ENCODE measurements at places on chromosomes 7 and 10. TPM values are rescaled to one million over a fixed set of nuclear protein-coding genes. Genes with fewer than 3 reads are reported as not detected.

GRCh38 chr7:150453181-150453580, 2.8 kb downstream of the GIMAP8 start:
- H3K4me3 ChIP-seq: no peak overlapping the region
- no peak for DNase-seq
- peaks cover 6% of the 10 kb centered on the region for H3K27me3 ChIP-seq

GRCh38 chr10:79939969-79940368, 8.9 kb downstream of the SFTPD start:
- peaks cover 6% of the 10 kb centered on the region for H3K27me3 ChIP-seq
- H3K4me3 ChIP-seq: no peak overlapping the region
- DNase-seq: no peak
- no peaks in the 10 kb centered on the region for H3K36me3 ChIP-seq
- no peak overlapping the region for H3K27ac ChIP-seq

GRCh38 chr7:116692401-116693308, 20.7 kb downstream of the MET start:
- H3K27ac ChIP-seq: peak overlapping the region; percentile 64
- no peak for DNase-seq
- H3K4me3 ChIP-seq: peak overlapping the region; percentile 8
- no peaks in the 10 kb centered on the region for H3K27me3 ChIP-seq
- peaks cover 33% of the 10 kb centered on the region for H3K36me3 ChIP-seq
- peaks cover 61% of the 10 kb centered on the region for H3K4me1 ChIP-seq

DNA sequence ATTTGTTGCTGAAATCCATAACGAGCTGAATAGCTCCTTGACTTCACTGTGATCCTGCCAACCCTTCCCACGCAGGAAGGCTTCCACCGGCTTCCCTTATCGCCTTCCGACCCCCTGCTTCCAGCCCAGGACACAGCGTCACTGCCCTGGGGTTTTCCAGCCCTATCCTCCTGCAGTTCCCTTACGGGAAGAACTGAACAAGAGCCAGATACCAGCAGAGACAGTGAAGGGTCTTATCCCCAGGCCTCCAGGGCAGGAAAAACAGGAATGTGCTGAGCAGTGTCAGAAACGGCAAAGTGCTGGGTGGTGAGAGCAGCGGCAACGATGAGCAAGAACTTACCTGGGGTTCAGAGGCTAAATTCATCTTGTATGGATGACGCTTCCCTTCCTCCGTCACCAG, 22.4 kb downstream of the PDLIM1 start:
- no peak for DNase-seq
- H3K36me3 ChIP-seq: peaks cover 13% of the 10 kb centered on the region
- H3K27ac ChIP-seq: peak overlapping the region; percentile 64
- H3K4me3 ChIP-seq: no peak overlapping the region
- H3K4me1 ChIP-seq: peaks cover 6% of the 10 kb centered on the region
- no peaks in the 10 kb centered on the region for H3K27me3 ChIP-seq

- DNase-seq: no peak
- H3K4me1 ChIP-seq: no peaks in the 10 kb centered on the region
- H3K36me3 ChIP-seq: no peaks in the 10 kb centered on the region
- no peaks in the 10 kb centered on the region for H3K27me3 ChIP-seq
- H3K4me3 ChIP-seq: no peak overlapping the region
Observed at GRCh38 chr10:66671064-66671463, 254.8 kb upstream of the LRRTM3 start.

DNA sequence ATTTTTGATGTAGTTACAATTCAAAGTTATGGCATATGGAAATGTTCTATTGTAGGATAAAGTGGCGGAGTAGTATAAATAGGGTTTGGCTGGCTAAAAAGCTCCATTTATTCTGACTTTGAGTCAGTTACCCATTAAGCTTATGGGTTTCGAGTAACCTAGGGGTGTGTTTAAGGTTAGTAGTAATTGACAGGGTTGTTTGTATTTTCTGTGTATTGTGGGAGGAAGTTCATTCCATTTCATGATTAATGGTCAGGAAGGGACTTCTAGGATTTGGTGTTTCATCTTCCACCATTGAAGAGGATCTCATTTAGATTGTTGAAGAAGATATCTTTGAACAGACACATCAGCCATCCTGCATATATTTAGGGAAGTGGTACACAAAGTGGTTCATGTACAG, 75.0 kb downstream of the BICC1 start:
- peak; percentile 36 for DNase-seq
- no peak overlapping the region for H3K4me3 ChIP-seq
- peaks cover 23% of the 10 kb centered on the region for H3K4me1 ChIP-seq
- peaks cover 8% of the 10 kb centered on the region for H3K36me3 ChIP-seq

The ADAM8 gene
- 1.2 TPM for total RNA-seq

The BTRC gene
- total RNA-seq: 11.8 TPM

The ARMC3 gene
- total RNA-seq: under 0.01 TPM

The PDZD7 gene
- total RNA-seq: 0.72 TPM
